ENCODE measurements at places on chromosomes 11 and 22. TPM values are rescaled to one million over a fixed set of nuclear protein-coding genes. Genes with fewer than 3 reads are reported as not detected.

The OR5A1 gene
- not detected for total RNA-seq

The RIMBP3B gene
- 0.39 TPM for total RNA-seq

The HORMAD2 gene
- not detected for total RNA-seq

The USH1C gene
- not detected for total RNA-seq

The MCAM gene
- 2.0 TPM for total RNA-seq

The PKP3 gene
- total RNA-seq, result not detected

The YAP1 gene
- 0.42 TPM for total RNA-seq

The SGSM1 gene
- 0.09 TPM for total RNA-seq

The CRYBB3 gene
- total RNA-seq, result 0.47 TPM

The OR8A1 gene
- total RNA-seq, result not detected

The CHADL gene
- total RNA-seq, result 0.20 TPM

GRCh38 chr22:35323305-35323704 lies 23.6 kb downstream of the TOM1 start:
- no peak overlapping the region for H3K4me3 ChIP-seq
- H3K36me3 ChIP-seq, result peaks cover 28% of the 10 kb centered on the region
- no peaks in the 10 kb centered on the region for H3K4me1 ChIP-seq

DNA sequence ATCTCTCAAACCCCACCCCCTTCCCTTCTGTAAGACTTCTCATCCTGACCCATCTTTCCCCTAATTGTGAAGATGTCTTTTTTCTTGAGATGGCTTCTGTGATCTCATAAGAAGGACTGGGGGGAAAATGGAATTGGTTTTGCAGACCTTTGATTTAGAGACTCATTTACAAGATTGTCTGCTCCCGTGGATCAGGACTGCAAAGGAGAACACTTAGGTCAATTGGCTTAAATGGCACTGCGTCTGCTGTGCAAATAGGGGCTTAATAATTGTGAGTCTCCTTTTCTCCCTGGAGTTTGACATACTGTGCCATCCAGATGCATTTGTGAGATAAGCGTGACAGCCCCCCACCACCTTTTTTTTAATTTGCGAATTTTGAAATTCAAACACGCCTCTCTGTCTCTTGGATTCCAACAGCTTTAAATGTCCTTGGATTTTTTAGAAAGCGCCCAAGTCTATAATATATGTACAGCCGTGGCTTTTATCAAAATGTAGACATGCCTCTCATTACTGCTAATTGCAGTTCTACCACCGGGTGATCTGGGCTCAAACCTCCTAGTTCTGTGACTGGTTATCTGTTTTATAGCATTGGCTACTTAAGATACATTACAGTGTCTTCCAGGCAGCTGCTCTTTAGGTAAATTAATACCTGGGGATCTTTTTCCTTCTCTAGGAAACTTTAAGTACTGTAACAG lies 150.0 kb downstream of the DBX1 start:
- no peak for DNase-seq
- no peak overlapping the region for H3K27ac ChIP-seq
- H3K36me3 ChIP-seq, result no peaks in the 10 kb centered on the region
- H3K4me1 ChIP-seq, result no peaks in the 10 kb centered on the region
- no peak overlapping the region for H3K4me3 ChIP-seq

DNA sequence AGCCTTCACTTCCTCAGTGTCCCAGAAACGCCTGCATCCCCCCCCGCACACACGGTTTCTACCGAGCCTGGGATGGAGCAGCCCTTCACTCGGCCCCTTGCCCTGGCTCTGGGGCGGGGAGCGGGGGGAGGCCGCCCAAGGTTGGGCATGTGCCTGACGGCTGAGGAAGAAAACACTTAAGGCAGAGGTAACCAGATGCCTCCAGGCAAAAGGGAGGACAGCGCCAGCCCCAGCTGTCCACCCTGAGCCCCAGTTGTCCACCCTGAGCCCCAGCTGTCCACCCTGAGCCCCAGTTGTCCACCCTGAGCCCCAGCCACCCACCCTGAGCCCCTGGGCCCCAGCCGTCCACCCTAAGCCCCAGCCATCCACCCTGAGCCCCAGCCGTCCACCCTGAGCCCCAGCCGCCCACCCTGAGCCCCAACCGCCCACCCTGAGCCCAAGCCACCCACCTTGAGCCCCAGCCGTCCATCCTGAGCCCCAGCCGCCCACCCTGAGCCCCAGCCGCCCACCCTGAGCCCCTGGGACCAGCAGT lies 3.8 kb upstream of the TTLL8 start:
- no peak overlapping the region for H3K27ac ChIP-seq
- no peak overlapping the region for H3K4me3 ChIP-seq
- no peaks in the 10 kb centered on the region for H3K36me3 ChIP-seq
- no peaks in the 10 kb centered on the region for H3K4me1 ChIP-seq
- peaks cover 4% of the 10 kb centered on the region for H3K27me3 ChIP-seq
- no peak for DNase-seq

DNA sequence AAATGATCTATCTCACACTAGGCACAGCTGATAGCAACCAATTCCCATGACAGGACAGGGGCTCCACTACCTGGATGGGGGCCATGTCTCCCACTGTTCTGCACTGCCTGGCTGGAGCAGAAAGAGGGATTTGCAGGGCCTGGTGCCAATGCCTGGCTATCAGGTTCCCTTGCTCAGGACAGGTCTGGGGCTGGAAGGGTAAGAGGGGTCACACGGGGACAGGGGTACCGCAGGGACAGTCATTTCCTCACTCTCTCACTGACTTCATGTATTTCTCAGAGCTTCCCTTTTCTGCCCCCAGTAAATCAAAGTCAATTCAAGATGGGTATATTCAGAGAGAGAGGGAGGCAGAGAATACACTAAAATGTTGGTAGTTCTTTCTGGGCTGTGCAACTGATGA lies 119.1 kb upstream of the CSNK2A3 start:
- H3K27me3 ChIP-seq, result no peaks in the 10 kb centered on the region
- no peak for DNase-seq
- no peaks in the 10 kb centered on the region for H3K36me3 ChIP-seq
- no peaks in the 10 kb centered on the region for H3K4me1 ChIP-seq
- no peak overlapping the region for H3K4me3 ChIP-seq

GRCh38 chr11:57406337-57406904 lies 16.0 kb upstream of the PRG2 start:
- no peaks in the 10 kb centered on the region for H3K4me1 ChIP-seq
- peaks cover 8% of the 10 kb centered on the region for H3K36me3 ChIP-seq
- H3K27me3 ChIP-seq, result no peaks in the 10 kb centered on the region
- no peak for DNase-seq

GRCh38 chr11:36088266-36088972 lies 144.6 kb downstream of the LDLRAD3 start:
- no peak for DNase-seq
- H3K4me1 ChIP-seq, result no peaks in the 10 kb centered on the region
- H3K36me3 ChIP-seq, result no peaks in the 10 kb centered on the region
- H3K4me3 ChIP-seq, result no peak overlapping the region

GRCh38 chr11:1306186-1307162 lies 3.0 kb downstream of the TOLLIP start:
- H3K27me3 ChIP-seq, result no peaks in the 10 kb centered on the region
- peaks cover 35% of the 10 kb centered on the region for H3K4me1 ChIP-seq
- H3K36me3 ChIP-seq, result no peaks in the 10 kb centered on the region
- H3K27ac ChIP-seq, result no peak overlapping the region

- peaks cover 54% of the 10 kb centered on the region for H3K4me1 ChIP-seq
- H3K27me3 ChIP-seq, result no peaks in the 10 kb centered on the region
- peak overlapping the region; percentile 57 for H3K27ac ChIP-seq
Measured at GRCh38 chr22:39241794-39242594, 2.8 kb downstream of the PDGFB start.

DNA sequence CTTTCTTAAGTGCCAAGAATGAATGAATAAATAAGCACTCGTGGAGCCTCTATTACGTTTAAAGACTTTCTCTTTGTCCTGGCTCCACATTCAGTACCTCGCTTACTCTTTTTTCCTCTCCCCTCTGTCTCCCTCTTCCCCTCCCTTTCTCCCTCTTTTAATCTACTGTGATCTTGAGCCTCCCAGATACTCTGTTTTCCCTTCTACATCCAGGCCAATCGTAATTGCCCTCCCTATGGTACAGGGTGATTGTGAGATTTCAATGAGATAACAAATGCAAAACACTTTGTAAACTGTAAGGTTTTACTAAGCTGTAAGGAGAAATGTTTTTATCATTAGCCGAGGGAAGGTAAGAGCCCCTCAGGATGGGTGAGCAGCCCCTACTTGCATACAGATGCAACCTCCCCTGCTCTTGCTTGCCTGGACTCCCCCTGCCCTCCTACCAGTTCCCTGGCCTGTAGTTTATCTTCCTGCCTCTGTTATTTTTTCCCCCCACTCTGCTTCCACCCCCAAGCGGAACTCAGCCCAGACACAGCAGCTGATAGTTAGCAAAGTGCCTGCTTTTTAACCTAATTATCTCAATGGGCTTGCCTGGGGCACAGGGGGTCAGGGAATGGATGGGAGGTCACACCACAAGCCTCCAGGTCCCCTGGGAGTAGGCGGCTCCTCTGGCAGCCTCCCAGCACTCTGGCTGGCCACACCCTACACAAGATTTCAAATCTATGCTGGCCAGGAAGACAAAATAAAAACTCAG lies 76.9 kb upstream of the CADM1 start:
- no peak overlapping the region for H3K4me3 ChIP-seq
- no peaks in the 10 kb centered on the region for H3K4me1 ChIP-seq
- no peak overlapping the region for H3K27ac ChIP-seq
- no peaks in the 10 kb centered on the region for H3K36me3 ChIP-seq
- no peak for DNase-seq
- no peaks in the 10 kb centered on the region for H3K27me3 ChIP-seq

GRCh38 chr11:127864861-127865260 lies 722.5 kb downstream of the ETS1 start:
- H3K4me3 ChIP-seq, result no peak overlapping the region
- H3K27ac ChIP-seq, result no peak overlapping the region
- H3K27me3 ChIP-seq, result no peaks in the 10 kb centered on the region
- no peaks in the 10 kb centered on the region for H3K36me3 ChIP-seq

DNA sequence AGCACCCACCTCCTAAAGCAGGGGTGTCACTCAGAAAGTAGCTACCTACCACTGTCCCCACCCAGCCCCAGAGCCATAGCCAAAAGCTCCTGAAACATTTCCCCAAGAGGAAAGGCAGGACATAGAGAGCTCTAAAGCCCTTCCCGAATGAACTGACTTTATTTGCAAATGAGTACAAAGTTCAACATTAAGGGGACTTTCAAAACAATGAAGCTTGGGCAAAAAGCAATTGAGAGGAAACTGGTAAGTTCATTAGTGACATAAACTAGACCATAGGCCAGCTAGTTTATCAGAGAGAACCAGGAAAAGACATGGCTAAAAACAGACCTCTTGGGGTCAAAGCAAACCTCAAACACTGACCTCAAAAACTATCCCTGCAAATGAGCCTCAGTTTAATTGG lies 72.7 kb downstream of the IGLL5 start:
- no peaks in the 10 kb centered on the region for H3K4me1 ChIP-seq
- no peaks in the 10 kb centered on the region for H3K36me3 ChIP-seq
- no peak for DNase-seq
- H3K27me3 ChIP-seq, result peaks cover 4% of the 10 kb centered on the region
- no peak overlapping the region for H3K27ac ChIP-seq

DNA sequence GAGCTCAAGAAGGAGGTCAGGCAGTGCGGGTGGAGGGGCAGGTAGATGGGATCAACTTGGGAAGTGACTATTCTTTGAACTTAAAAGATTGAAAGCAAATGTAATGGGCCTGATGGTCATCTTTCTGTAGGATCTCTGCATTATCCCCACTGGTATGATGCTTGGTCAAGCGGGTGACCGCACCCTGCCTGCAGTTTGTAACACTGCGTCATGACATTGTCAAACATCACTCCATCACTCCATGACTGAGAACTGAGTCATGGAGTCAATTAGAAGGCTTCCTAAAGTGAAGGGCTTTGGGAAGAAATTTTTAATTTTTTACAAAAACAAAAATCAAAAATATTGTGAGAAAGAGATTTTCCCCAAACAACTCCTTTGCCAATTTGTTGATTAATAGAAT lies 62.4 kb upstream of the BMAL1 start:
- no peak for DNase-seq
- no peaks in the 10 kb centered on the region for H3K27me3 ChIP-seq
- no peak overlapping the region for H3K4me3 ChIP-seq
- H3K27ac ChIP-seq, result no peak overlapping the region
- no peaks in the 10 kb centered on the region for H3K4me1 ChIP-seq

- no peaks in the 10 kb centered on the region for H3K27me3 ChIP-seq
- DNase-seq, result no peak
Measured at GRCh38 chr11:87114093-87114492, 76.4 kb downstream of the TMEM135 start.

GRCh38 chr11:130513132-130513531 lies 64.7 kb downstream of the ADAMTS15 start:
- H3K4me3 ChIP-seq, result no peak overlapping the region
- no peak for DNase-seq
- H3K36me3 ChIP-seq, result no peaks in the 10 kb centered on the region
- no peaks in the 10 kb centered on the region for H3K4me1 ChIP-seq
- no peaks in the 10 kb centered on the region for H3K27me3 ChIP-seq

DNA sequence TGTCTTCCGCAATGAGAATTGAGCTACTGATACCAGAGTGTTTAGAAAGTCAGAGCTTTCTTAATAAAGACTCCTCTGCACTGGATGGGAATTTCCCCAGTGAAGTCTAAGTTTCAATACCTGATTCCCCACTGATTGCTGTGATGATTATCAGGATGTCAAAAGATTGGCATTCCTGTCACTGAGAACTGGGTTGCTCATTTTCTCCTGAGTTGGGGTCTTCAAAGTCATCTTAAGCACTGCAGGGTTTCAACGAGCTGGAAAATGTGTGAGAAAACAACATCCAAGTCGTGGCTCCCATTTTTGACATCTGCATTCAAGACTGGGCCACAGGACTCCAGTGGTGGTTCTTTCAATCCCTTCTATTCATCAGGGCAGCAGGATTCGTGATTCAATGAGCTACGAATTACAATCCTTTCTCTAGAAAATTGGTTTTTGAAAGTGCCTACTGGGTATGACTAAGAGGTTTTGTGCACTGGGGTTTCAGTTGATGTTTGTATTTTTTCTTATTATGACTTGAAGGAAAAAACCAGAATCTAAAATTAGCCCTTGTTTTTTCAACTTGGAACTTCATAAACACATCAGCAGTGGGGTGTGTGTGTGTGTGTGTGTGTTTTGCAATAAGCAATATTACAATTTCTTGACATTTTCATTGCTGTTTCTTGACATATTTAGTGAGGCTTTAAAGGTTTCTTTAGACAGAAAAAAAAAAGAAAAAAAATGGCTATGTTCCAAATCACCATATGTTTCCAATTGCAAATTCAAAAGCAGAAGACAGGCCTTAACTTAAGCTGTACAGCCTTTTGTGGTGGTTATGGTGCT lies 233.0 kb downstream of the FAM76B start:
- H3K4me1 ChIP-seq, result no peaks in the 10 kb centered on the region
- H3K4me3 ChIP-seq, result no peak overlapping the region
- H3K36me3 ChIP-seq, result no peaks in the 10 kb centered on the region
- DNase-seq, result no peak
- no peaks in the 10 kb centered on the region for H3K27me3 ChIP-seq

- H3K27ac ChIP-seq, result no peak overlapping the region
- H3K4me3 ChIP-seq, result no peak overlapping the region
- no peak for DNase-seq
- H3K27me3 ChIP-seq, result no peaks in the 10 kb centered on the region
Measured at GRCh38 chr11:44752713-44753112, 26.0 kb downstream of the TSPAN18 start.

- no peaks in the 10 kb centered on the region for H3K27me3 ChIP-seq
- no peak overlapping the region for H3K4me3 ChIP-seq
- DNase-seq, result no peak
- no peaks in the 10 kb centered on the region for H3K36me3 ChIP-seq
- no peaks in the 10 kb centered on the region for H3K4me1 ChIP-seq
- no peak overlapping the region for H3K27ac ChIP-seq
Measured at GRCh38 chr11:8290081-8290810, 26.6 kb upstream of the LMO1 start.

Data from CD8-positive, alpha-beta memory T cell (primary cell).